GM04504 (cell line): ENCODE measurements at places on chromosomes 11 and 22.

GRCh38 chr11:11125618-11126017, 227.4 kb downstream of the CSNK2A3 start:
- no peak for DNase-seq

GRCh38 chr11:8908099-8908498, 2.9 kb upstream of the AKIP1 start:
- DNase-seq, result no peak

- DNase-seq, result peak; percentile 99
Measured at GRCh38 chr11:5280582-5281102, 10.9 kb upstream of the HBE1 start.

- no peak for DNase-seq
Measured at GRCh38 chr11:123483466-123483865, 53.4 kb downstream of the GRAMD1B start.

DNA sequence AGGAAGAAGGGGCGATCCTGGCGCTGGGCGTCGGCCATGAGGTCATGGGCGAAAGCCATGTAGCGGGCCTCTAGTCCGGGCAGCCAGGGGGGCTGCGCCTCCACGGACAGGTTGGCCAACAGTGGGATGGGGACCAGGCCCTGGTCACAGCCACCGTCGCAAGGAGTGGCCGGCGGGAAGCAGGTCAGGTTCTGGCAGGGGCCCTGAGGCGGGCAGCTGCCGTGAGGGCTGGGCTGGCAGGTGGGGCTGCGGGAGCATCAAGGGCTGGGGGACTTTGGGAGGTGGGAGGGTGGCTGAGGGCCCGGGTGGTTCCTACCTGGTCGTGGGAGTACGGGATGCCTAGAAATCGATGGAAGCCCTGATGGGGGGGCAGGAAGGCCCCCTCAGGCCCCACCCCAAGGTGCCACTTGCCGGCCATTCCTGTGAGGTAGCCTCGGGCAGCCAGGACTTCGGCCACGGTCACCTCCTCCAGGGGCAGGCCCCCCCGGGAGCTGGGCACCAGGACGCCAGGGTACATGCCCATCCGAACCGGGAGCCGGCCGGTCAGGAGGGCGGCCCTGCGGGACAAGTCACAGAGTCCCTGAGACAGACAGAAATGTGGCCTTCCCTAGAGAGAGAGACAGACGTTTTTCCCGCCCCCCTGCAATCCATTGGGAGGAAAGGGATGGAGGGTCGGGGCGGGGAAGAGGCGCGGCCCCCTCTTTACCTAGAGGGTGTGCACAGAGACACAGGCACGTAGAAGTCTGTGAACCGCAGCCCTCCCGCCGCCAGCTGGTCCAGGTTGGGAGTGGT, 906 bp downstream of the ARSA start:
- DNase-seq, result no peak

DNA sequence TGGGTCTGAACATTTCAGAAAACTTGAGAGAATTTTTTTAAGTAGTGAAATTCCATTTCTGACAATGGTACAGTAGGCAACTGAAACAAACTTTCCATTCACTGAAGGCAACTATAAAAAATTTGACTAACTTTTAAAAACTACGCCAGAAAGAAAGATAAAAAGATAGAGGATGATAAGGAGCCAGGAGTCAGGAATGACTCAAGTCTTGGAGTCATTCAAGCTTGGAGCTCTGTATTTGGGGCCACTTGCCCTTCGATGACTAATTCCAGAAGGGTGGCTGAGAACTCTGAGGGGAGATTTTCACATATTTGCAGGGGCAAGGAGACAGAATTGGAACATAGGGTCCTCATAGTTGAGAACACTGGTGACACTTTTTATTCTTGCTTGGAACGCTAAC, 1083.2 kb upstream of the CNTN5 start:
- peak; percentile 0 for DNase-seq

- DNase-seq, result no peak
Measured at GRCh38 chr22:28283068-28283654, 364.1 kb upstream of the PITPNB start.

DNA sequence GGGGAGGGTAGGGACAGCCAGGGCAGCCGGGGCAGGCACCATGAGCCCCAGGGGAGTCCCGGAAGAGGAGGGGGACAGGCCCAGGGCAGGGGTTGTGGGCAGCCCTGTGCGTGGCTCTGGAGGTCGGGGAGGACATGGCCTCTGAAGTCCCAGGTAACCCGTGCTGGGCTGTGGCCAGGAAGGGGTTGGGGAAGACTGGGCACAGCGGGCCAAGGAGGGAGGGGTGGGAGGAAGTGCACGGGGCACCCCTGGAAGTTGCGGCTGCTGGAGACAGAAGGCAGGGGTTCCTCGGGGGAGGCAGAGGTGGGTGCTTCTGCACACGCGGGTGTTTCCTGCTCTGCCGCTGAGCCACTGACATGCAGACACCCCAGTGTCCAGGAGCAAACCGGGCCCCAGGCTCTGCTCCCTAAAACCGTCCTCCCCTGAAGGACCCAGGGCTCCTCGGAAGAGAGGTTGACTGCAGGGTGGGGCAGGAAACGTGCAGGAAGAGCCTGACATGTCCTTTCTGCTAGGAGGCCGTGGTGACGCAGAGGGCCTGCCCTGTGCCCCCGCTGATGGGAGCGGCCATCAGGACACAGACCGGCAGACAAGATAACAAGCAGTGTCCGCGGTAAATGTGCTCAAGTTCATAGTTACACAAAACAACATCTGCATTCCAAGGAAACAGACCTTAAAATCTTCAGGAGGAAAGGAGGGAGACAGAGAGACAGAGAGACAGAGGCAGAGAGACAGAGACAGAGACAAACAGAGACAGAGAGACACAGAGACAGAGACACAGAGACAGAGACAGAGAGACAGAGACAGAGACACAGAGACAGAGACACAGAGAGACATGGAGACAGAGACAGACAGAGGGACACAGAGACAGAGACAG, 5.7 kb downstream of the TNNI2 start:
- no peak for DNase-seq

- no peak for DNase-seq
Measured at GRCh38 chr11:34284811-34285481, 72.9 kb downstream of the ABTB2 start.

GRCh38 chr11:27418356-27418755, 54.2 kb downstream of the LGR4 start:
- no peak for DNase-seq

DNA sequence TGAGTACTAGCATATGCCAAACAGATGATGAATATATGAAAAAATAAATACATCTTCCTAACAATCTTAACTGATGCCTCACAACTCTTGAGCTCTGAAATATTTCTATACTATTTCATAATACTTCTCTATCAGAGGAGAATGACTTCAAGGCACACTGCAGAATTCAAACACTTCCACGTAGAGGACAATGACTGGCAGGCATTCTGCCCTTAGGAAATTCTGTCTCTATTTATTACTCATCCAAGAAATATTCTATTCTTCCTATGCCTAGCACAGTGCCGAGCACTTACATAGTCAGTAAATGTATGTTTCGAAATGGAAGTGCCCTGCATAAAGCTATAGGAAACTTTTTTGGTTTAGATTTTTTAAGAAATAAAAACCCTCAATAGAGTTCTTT, 809.1 kb downstream of the DLG2 start:
- no peak for DNase-seq

GRCh38 chr22:17597217-17597616, 31.3 kb downstream of the ATP6V1E1 start:
- peak; percentile 39 for DNase-seq

DNA sequence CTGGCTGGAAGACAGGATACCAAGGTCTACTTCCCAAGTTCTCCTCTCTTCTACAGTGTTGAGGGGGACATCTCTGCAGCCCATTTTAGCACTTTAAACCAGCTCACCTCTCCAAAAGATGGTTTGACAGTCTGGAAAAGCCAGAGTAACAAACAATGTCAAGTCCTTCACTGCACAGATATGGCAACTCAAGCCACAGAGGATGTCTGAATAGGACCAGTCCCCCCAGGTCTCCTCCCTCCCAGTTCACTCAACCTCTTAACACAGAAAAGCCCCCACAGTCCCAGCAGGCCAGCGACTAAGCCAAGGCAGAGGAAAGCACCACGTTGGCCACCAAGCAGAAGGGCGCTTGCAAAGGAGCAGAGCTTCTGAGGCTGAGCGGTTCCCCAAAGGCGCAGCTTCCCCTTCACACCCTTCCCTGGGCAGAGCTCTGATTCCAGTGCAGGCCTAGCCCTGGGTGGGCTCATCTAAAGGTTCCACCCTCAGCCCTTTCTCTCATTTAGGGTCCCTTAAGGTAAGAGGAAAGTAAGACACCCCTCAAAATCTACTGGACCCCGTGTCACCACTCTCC, 62.7 kb downstream of the PAK1 start:
- peak; percentile 15 for DNase-seq

GRCh38 chr11:8793114-8793777, 110.7 kb downstream of the RPL27A start:
- DNase-seq, result no peak

DNA sequence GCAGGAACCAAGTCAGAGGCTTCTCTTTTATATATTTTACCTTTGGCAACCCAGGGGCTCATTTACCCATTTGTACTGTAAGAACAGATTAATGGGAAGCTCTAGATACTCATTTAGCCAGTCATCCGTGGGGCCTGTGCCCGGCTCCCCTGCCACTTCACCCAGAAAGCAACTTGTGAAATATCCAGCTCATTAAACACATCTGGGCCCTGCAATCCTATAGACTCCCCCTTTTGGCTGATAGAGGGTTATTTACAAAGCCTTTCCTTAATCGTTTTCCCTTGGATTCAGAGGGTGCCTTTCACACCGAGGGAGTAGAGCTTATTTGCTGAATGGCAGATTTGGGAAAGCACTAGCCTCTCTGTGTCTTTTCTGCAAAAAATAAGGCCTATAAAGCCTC, 118.7 kb upstream of the SORL1-AS1 start:
- no peak for DNase-seq

- DNase-seq, result no peak
Measured at GRCh38 chr11:69904161-69904973, 85.2 kb upstream of the FGF3 start.

DNA sequence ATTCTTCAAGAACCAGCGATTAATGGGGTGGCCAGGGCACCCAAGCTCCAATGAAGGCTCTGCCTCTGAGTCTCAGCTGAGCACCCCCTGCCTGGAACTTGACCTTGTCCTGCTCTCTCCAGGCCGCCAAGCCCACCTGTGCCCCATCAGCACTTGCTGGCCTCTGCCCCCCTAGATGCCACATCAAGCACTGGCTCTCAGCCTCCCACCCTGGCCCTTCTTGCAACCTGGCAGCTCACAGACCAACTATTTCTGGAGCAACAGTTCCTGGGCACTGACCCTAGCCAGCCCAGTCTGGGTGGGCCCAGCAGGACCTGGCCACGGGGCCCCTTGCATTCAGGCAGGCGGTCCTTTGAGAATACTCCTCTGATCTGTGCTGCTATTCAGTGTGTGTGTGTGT, 98.8 kb upstream of the PITPNB start:
- no peak for DNase-seq

GRCh38 chr11:62664405-62665074, 470 bp downstream of the C11orf98 start:
- no peak for DNase-seq

DNA sequence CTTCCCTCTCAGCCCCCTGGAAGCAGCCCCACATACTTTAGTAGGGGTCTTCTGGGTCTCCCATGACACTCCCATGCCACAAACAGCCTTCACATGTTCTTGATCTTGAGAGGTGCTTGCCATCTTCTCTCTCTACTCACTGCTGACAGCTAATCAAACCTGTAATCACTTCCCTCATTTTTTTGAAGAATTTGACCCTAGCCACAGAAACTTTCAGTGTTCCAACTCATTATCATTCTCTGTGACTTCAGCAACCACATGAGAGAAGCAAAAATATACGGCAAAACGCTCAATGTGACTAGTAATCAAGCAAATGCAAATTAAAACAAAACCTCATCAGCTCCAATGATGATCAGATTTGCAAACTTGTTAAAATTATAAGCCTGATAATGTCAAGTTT, 38.3 kb upstream of the POU2AF2 start:
- DNase-seq, result no peak

DNA sequence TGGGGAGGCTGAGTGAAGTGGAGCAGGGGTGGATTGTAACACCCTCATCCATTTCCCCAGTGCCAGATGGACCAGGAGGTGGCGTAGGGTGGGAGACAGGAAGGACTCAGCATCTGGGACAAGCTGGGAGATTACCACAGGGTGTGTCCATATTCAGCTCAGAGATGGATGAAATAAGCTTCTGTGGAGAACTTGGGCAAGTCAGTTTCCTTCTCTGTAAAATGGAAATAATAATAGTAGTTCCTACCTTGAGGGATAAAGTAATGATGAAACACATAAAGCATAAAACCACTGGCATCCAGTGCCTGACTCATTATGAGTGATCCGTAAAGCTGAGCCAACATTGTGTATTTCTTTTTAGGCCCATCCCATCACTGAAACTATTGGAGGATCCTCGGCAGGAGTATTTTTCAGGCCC, 607 bp upstream of the ROBO4 start:
- DNase-seq, result peak; percentile 79

GRCh38 chr11:87125257-87125656, 87.5 kb downstream of the TMEM135 start:
- no peak for DNase-seq

GRCh38 chr11:114426280-114426679, 13.0 kb upstream of the REXO2 start:
- DNase-seq, result no peak

GRCh38 chr22:49964136-49965090, 3.8 kb downstream of the PIM3 start:
- DNase-seq, result no peak

DNA sequence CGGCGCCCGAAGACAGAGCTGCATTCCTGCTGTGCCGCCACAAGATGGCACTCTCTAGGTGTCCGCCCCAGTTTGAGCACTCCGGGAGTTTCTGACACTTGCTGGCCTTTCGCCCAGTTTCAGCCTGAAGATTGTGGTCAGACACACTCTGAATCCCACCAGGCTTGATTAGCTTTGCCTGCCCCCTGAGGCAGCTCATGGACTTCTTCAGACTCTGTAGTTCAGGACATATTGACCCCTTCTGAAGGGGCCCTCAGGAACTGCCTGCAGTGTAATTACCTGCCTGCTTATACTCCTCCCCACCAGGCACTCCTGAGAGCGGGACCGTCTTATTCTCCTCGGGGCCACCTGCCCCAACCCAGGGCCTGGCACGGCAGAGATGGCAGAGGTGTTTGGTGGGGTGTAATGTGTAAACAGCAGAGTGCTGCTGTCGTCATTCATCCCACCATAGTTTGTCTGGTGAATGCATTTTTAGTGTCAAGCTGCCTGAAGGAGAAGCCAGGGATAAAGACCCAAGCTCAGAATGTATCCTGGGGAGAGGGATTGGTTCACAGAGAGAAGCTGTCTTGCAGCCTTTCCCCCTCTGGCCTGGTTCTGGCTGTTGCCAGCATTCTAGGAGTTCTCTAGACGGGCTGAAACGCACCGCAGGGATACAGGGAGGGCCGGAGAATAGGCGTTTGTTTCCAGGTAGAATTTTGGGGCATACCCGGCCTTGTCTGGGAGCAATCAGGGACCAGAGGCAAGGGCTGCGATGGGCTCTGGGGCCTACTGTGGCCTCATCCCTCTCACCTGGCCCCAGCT, 46.4 kb downstream of the EIF3F start:
- DNase-seq, result peak; percentile 57
